Progenitor cell of endocrine pancreas (in vitro differentiated cells): ENCODE measurements at places on chromosomes 11 and 22. TPM values are rescaled to one million over a fixed set of nuclear protein-coding genes. Genes with fewer than 3 reads are reported as not detected.

DNA sequence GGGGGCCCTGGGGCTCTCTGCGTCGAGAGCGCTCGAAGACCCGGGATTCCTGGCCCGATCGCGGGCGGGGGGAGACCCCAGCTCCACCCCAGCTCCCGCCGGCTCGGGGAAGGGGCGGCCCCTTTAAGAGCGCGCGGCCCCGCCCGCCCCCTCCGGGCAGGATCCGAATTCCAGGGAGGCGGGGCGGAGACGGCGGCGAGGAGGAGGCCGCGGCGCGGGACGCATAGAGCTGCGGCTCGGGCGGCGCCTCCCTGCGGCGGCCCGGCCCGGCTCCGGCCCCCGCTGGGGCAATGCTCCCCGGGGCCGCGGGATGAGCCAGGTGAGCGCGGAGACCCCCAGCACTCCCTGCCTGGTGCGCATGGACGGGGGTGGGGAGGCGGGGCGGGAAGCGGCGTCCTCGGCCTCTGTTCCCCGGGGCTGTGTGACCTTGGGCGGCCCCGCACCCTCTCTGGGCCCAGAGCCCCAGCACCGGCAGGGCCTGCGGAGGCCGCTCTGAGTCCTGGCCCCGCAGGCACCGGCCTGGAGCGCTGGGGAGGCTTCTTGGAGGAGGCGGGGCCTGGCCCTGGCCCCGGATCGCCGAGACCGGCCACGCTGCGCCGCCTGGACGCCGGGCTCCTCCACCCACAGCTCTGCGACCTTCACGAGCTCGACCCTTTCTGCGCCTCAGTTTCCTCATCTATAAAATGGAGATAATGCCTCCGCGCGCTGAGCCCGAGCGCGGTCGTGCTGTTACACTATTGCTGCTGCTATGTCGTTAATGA lies 565 bp downstream of the GAS2L1 start:
- no peaks in the 10 kb centered on the region for H3K36me3 ChIP-seq
- H3K4me3 ChIP-seq, result peak overlapping the region; percentile 81
- peak; percentile 67 for DNase-seq
- H3K4me1 ChIP-seq, result peaks cover 3% of the 10 kb centered on the region

DNA sequence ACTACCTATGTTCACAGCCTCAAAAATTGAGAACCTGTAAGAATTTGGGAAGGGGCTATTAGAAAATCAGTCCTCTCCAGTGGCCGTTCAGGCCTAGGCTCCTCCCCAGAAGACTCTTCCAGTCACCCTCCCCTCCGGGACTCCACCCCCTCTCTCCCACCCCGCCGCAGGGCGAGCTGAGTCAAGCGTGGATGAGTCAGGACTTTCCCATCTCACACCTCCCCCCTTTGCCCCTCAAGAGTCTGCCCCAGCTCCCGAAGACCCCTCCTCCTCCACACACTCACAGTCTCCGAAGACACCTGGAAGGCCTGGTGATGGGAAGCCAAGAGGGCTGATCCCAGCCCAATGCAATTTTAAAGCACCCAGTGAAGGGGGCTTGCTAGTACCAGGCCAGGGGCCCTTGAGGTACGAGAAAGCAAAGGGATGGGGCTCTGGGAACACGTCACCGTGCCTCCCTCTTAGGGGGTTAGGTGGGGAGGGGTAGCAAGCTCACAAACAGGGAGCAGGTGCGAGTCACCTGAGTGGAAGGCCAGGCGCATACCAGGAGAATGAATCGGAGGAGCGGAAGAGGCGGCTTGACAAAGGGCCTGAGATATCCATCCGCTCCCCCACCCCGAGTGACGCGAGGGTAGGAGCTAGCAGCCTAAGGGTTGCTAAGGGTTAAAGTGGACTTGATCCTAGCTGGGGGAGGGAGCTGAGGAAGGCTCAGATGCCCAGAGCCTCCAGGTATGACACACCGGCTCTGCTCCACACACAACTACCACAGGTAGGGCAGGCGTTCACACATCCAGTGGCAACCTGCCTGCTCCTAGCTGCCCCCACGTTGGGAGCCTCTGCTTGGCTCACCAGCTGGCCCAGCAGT lies 13.6 kb downstream of the BCL9L start:
- H3K27me3 ChIP-seq, result no peaks in the 10 kb centered on the region
- H3K36me3 ChIP-seq, result no peaks in the 10 kb centered on the region
- H3K4me3 ChIP-seq, result peak overlapping the region; percentile 48
- peak overlapping the region; percentile 98 for H3K27ac ChIP-seq
- no peak for DNase-seq

GRCh38 chr11:121630041-121630440 lies 177.3 kb upstream of the SORL1-AS1 start:
- H3K27me3 ChIP-seq, result no peaks in the 10 kb centered on the region
- no peak overlapping the region for H3K4me3 ChIP-seq
- H3K27ac ChIP-seq, result no peak overlapping the region
- no peak for DNase-seq
- peaks cover 7% of the 10 kb centered on the region for H3K36me3 ChIP-seq

DNA sequence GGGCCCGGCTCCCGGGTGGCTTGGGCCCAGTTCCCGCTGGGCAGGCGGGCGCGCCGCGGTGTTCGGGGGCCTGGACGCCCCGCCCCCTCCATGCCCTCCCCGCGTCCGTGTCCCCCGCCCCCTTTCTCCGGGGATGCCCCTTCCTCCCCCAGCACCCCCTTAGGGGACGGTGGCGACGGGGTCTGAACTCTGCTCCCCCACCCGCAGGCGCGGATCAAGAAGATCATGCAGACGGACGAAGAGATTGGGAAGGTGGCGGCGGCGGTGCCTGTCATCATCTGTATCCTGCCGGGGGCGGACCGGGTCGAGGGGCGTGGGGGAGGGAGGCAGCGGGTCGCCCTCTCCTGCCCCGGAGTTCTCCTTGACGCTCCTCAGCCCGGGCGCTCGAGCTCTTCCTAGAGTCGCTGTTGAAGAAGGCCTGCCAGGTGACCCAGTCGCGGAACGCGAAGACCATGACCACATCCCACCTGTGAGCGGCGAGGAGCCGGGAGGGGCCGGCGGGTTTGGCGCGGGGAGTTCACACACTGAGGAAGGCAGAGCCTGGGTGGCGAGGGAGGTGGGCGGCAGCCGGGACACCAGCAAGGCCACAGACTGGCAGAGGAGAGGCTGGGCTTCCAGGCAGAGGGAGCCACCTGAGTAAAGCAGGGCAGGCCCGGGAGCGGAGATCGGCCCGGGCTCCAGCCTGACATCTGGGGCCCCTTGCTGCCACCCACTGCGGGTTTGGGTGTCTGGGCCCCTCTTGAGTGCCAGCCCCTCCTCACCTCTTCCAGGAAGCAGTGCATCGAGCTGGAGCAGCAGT lies 546 bp downstream of the DRAP1 start:
- peak overlapping the region; percentile 78 for H3K27ac ChIP-seq
- DNase-seq, result peak; percentile 48
- peak overlapping the region; percentile 84 for H3K4me3 ChIP-seq

DNA sequence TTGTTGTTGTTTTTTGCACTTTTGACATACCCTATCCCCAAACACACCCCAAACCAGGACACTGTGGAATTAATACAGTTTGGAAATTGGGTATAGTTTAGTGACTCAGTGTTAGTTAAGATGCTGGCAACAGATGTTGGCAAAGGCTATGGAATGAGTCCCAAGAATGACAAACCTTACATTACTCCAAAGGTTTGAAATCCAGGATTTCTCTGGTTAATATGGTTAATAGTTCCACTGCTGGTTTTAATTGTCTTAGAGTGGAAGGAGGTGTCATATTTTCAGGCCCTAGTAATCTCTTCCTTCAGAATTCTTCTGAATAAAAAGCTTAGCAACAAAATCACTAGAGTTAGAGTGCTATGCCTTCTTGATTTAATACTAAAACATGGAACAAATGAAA lies 775 bp downstream of the LPXN start:
- H3K36me3 ChIP-seq, result peaks cover 2% of the 10 kb centered on the region
- no peaks in the 10 kb centered on the region for H3K27me3 ChIP-seq
- no peak overlapping the region for H3K27ac ChIP-seq
- no peak overlapping the region for H3K4me3 ChIP-seq

- H3K27ac ChIP-seq, result no peak overlapping the region
- peaks cover 9% of the 10 kb centered on the region for H3K4me1 ChIP-seq
- peaks cover 48% of the 10 kb centered on the region for H3K27me3 ChIP-seq
- H3K36me3 ChIP-seq, result no peaks in the 10 kb centered on the region
- H3K4me3 ChIP-seq, result peak overlapping the region; percentile 52
Observed at GRCh38 chr22:45975164-45976161, 1.5 kb downstream of the WNT7B start.

GRCh38 chr11:88320149-88320559 lies 17.4 kb downstream of the CTSC start:
- no peak for DNase-seq
- H3K27ac ChIP-seq, result no peak overlapping the region
- H3K4me1 ChIP-seq, result peaks cover 11% of the 10 kb centered on the region
- no peak overlapping the region for H3K4me3 ChIP-seq
- H3K36me3 ChIP-seq, result peaks cover 15% of the 10 kb centered on the region
- peaks cover 11% of the 10 kb centered on the region for H3K27me3 ChIP-seq

DNA sequence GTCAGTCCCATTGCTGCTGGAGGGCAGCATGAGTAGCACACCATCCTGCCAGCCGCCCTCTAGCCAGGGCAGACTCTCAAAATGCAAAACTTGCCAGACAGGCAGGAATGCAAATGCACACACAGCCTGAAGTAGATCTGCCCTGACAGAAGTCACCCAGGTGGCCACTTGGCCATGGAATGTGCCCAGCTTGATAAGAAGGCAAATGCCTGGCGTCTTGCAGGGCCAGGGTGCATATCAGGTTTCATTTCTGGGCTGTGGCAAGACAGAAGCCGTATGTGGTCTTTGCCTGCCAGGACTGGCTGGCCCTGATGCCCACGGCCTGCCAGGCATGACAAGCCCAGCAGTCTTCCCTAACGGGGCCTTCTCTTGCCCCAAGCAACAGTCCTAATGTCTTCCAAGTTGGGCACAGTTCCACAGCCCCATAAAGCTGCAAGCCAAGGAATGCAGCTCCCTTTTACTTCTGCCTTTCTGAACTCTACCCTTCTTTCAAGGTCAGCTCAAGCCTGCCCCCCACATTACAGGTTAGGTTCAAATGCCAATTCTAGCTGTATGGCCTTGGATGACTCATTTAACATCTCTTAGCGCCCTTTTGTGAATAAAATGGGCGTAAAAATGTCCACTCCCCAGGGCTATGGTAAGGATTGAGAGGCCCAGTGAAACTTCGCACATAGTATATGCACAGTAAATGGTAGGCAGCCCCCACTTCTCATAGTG lies 29.7 kb downstream of the POU2AF3 start:
- no peaks in the 10 kb centered on the region for H3K36me3 ChIP-seq
- no peak overlapping the region for H3K4me3 ChIP-seq
- H3K27me3 ChIP-seq, result peaks cover 9% of the 10 kb centered on the region

GRCh38 chr11:71917646-71918140 lies 10.7 kb downstream of the XNDC1N start:
- H3K4me1 ChIP-seq, result no peaks in the 10 kb centered on the region
- DNase-seq, result no peak
- H3K27ac ChIP-seq, result no peak overlapping the region
- H3K36me3 ChIP-seq, result peaks cover 13% of the 10 kb centered on the region
- no peak overlapping the region for H3K4me3 ChIP-seq

- H3K4me3 ChIP-seq, result no peak overlapping the region
- no peak for DNase-seq
- H3K36me3 ChIP-seq, result peaks cover 1% of the 10 kb centered on the region
- no peaks in the 10 kb centered on the region for H3K27me3 ChIP-seq
Observed at GRCh38 chr11:17915500-17916143, 97.2 kb downstream of the SERGEF start.

- no peak overlapping the region for H3K27ac ChIP-seq
- no peak overlapping the region for H3K4me3 ChIP-seq
- H3K4me1 ChIP-seq, result peaks cover 12% of the 10 kb centered on the region
- DNase-seq, result no peak
- H3K27me3 ChIP-seq, result no peaks in the 10 kb centered on the region
Observed at GRCh38 chr22:48704335-48704734, 1123.3 kb downstream of the BRD1 start.

GRCh38 chr11:69825037-69825834 lies 6.0 kb upstream of the FGF3 start:
- no peak for DNase-seq
- H3K4me1 ChIP-seq, result peaks cover 7% of the 10 kb centered on the region
- no peaks in the 10 kb centered on the region for H3K36me3 ChIP-seq
- H3K27me3 ChIP-seq, result peaks cover 54% of the 10 kb centered on the region
- H3K27ac ChIP-seq, result no peak overlapping the region

DNA sequence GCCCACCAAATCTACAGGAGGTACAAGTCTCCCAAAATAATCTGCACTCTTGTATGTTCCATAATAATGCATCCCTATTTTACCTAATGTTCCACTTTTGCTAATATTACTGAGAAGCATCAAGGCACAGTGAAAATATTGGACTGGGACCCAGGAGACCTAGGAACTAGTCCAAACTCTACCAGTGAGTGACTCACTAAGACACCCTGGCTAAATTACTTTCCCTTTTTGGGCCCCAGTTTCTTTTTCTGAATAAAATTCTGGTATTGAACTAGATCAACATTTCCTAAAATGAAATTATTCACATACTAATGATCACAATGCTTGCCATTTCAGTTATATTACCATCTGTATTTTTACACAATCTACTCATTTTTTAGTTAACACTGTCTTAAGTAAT lies 19.6 kb downstream of the THAP12 start:
- H3K36me3 ChIP-seq, result peaks cover 20% of the 10 kb centered on the region
- peaks cover 8% of the 10 kb centered on the region for H3K4me1 ChIP-seq
- H3K27ac ChIP-seq, result no peak overlapping the region
- no peaks in the 10 kb centered on the region for H3K27me3 ChIP-seq

- no peak overlapping the region for H3K4me3 ChIP-seq
- no peaks in the 10 kb centered on the region for H3K36me3 ChIP-seq
- H3K27ac ChIP-seq, result no peak overlapping the region
- no peaks in the 10 kb centered on the region for H3K4me1 ChIP-seq
Observed at GRCh38 chr11:110514967-110515366, 85.2 kb downstream of the FDX1 start.

DNA sequence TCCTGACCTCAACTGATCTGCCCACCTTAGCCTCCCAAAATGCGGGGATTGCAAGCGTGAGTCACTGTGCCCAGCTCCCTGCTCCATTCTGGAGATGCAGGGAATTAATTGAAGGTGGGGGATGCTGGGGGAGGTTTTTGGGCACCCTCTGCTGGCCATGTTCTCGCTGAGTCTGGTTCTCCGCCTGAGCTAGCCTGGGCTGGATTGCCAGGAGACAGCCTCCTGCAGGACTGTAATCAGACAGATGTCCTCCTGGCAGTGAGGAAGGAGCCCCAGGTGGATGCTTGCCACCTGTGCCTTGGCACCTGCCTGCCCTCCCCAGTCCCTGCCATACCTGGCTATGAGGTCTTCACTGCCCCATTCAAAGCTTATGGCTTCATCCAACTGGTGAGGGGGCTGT lies 5.4 kb downstream of the MTFP1 start:
- H3K27ac ChIP-seq, result no peak overlapping the region
- DNase-seq, result no peak
- no peak overlapping the region for H3K4me3 ChIP-seq
- peaks cover 1% of the 10 kb centered on the region for H3K36me3 ChIP-seq
- H3K4me1 ChIP-seq, result peaks cover 2% of the 10 kb centered on the region
- no peaks in the 10 kb centered on the region for H3K27me3 ChIP-seq

The OR51B5 gene
- 0.34 and 0.44 TPM in 2 replicates for total RNA-seq

The KMT2A gene
- total RNA-seq, result 89.1 and 94.6 TPM in 2 replicates

The SMTNL1 gene
- not detected in 2 replicates for total RNA-seq

The IGLL1 gene
- total RNA-seq, result not detected in 2 replicates

The IGSF9B gene
- 7.8 and 9.4 TPM in 2 replicates for total RNA-seq

The MMP8 gene
- total RNA-seq, result not detected in 2 replicates

The PKP3 gene
- 55.9 and 56.9 TPM in 2 replicates for total RNA-seq
